ENCODE measurements at places on chromosomes 2 and 18. TPM values are rescaled to one million over a fixed set of nuclear protein-coding genes. Genes with fewer than 3 reads are reported as not detected.

Gene MZT2B
- total RNA-seq, result 106 TPM

DNA sequence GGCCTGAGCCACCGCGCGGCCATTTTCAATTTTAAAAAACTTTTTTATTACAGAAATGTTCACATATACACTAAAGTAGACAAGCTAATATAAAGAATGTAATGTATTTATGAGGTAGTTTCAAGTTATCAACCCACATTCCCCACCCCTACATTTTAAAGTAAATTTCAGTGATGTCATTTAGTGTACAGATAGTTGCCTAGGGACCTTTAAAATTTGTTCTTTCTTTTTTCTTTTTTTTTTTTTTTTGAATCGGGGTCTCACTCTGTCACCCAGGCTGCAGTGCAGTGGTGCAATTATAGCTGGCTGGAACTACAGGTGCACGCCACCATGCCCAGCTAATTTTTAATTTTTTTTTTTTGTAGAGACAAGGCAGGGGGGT is 2.6 kb upstream of the LIMS1 start:
- no peak for DNase-seq

DNA sequence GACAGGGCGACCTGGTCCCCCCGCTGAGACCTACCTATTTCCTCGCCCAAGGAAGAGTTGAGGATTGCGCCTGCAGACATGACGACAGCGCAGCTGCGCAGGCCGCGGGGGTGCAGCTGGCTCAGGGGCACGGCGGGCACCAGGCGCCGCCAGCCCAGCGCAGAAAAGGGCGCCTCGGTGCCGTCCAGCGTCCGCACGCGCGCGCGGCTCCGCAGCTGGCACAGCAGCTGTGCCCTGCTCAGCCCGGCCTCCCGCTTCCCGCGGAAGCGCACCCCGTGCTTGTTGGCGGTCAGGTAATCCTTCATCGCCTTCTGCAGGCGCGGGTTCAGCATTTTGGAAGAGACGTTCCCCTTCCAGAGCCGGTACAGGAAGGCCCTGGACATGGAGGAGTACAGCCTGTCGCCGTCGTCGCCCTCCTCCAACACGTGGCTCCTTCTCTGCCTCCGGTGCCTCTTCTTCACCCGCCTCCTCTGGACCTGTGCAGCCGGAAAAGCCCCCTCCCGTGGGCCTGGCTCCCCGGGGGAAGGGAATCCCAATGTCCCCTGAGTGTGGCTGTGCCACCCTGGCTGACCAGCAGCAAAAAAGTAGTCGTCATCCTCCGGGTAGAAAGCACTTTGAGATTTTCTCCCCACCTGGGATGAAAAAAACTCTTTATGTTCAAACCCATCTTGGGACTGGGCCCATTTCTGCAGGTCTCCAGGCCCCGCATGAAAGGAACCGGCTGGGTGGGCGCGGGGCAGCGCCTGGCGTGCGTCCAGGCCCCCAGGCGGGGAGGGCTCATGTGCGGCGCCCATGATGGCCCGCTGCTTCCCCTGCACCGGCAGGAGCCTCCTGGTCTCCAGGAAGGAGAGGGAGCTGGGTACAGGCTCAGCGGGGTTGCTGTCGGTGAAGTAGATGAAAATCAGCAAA is 42.7 kb downstream of the ST6GAL2 start:
- no peak for DNase-seq

DNA sequence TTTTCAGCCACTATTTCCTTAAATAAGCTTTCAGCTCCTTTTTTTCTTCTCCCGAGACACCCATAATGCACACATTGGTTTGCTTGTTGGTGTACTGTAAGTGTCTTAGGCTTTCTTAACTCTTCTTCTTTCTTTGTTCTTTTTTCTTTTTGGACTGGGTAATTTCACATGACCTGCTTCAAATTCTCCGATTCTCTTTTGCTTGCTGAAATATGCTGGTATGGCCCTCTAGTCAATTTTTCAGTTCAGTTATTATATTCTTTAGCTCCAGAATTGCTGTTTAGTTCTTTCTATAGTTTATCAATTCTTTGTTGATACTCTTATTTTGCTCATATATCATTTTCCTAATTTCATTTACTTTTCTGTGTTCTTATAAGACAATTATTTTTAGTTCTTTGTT is 15.3 kb downstream of the FASTKD2 start:
- no peak for DNase-seq

GRCh38 chr2:238107525-238108422 is 7.6 kb downstream of the ESPNL start:
- DNase-seq, result no peak

DNA sequence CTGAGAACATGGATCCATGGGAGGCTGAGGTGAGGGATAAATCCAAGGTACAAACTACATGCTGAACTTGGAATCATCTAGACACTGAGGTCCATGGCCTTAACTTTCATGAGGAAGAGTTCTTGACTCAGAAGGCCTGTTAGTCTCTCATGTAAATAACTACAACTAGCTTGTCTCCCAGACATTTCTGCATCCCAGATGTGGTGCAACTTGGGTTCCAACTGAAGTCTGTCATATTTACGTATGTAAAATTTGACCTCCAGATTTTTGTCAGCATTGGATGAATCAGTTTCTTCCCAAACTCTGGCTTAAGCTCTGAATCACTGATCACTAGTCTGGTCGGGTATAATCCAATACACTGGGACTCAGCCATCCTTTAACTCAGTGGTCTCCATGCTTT is 306.9 kb downstream of the PDE11A start:
- no peak for DNase-seq

Gene ACMSD
- not detected for total RNA-seq

Gene CYBRD1
- 122 TPM for total RNA-seq

Gene CTLA4
- 1.2 TPM for total RNA-seq

- DNase-seq, result no peak
Measured at GRCh38 chr2:14074691-14075090, 557.8 kb upstream of the LRATD1 start.

Gene DNAJC5G
- total RNA-seq, result not detected

Gene MYCN
- total RNA-seq, result 7.3 TPM

DNA sequence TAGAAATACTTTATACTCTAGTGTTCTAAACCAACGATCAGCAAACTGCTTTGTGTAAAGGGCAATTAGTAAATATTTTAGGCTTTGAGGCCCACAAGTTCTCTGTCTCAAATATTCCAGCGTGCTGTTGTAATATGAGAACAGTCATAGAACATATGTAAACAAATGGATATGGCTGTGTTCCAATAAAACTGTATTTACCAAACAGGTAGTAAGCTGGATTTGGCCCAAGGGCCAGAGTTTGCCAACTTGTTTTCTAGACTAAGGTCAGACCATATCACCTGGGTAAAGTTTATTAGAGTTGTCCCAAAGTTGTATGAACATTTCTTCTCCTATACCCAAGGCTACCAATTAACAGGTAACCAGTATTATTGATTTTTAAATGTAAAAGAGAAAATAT is 303.2 kb upstream of the MC4R start:
- no peak for DNase-seq

DNA sequence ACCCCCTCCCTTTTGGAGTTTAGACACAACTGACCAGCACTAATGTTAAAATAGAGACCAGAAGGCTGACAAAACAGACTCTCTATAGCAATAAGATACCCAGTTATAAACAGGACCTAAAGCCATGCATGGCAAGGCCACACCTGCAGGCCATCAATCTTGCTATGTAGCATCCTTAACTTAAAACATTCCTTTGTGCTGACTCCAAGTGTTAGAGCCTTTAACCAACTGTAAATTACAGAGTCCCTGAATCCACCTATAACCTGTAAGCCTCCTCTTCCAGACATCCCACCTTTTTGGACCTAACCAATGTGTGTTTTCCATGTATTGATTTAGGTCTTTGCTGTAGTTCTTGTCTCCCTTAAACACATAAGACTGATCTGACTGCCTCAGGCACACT is 17.9 kb downstream of the ANKMY1 start:
- no peak for DNase-seq

DNA sequence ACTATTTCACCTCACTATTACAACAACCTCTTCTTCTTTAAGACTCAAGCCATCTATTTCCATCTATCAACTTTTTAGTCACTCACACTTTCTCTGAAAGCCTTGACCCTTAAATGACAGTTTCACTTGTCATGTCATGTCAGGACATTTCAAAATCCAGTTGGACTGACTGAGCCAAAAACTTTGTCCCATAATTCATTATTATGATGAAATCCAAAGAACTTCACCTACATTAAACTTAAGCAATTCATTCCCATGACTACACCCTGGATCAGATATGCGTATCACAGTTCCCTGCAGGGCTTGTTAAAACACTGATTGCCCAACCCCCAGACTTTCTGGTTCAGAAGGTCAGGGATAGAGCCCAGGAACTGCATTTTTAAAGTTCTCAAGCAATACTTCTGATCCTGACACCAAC is 26.5 kb downstream of the LDAH start:
- DNase-seq, result no peak

Gene DPYSL5
- total RNA-seq, result 3.3 TPM

DNA sequence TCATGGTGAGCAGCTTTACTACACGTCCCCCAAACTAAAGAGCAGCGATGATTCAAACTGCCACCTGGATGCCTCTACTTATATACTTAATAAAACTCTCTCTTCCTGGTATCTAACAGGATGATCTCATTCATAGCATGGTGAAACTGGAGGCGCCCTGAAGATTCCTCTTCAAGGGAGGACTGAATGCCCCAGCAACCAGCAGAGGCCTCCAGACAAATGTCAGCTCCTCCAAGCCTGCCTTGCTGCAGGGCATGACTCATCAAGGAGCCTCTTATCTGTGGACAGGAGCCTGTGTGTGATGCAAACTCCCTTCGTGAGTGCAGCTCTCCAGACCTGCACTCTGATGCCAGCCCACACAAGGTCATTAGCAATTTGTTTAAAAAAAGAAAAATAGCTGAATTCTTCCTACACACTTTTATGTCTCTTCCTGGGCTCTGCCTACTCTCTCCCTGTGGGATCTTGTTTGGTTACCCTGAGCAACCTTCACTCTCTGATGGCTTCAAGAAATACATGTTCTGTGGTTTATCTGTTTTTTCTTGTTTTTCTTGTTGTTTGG is 30.2 kb downstream of the LONRF2 start:
- DNase-seq, result peak; percentile 20

DNA sequence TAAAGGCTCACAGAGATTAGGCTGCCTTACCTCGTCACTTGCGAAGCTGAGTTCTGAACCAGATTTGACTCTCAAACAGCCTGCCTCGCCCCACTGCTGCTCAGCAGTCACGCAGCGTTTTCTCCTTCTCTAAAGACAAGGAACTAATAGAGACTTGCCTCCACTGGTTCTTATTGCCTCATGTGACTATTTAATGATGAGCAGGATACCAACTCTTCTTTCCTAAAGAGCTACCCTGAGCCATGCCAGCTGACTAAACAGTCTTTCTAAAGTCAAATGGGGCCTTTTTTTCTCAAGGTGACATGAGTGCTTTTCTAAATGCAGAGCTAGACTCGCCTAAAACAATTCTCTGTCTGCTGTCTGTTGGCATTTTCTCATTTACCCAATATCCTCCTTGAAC is 147.5 kb downstream of the NCKAP5 start:
- no peak for DNase-seq

DNA sequence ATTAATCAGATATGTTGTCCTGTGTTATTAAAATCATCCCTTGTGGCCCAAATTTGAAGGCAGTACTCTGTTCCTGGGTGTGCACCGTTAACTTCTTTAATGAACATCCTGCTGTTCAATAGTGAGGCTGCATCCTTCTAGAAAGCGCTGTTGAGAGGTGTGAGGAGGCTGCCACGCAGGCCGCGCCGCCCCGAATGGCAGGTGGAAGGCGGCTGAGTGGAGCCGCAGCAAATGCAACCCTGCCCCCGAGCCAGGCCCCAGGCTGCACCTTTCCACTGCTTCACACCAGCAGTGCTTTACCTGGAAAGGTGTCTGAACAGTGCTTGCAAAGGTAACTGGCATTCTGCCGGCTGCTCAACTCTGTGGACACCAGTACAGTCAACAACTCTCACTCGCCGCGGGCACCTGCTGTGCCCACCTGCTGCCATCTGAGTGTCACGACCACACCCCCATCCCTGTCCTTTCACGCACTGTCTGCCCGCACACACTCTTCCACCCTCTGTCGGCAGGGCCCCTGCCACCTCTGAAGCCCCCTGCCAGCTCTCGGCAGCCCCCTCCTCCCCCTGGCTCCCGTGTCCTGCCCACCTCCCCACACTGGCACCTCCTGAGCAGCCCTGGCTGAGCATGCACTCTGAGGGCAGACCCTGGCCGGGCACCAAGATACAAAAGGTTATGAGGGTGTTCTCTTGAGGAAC is 70.9 kb downstream of the ODC1 start:
- DNase-seq, result no peak

DNA sequence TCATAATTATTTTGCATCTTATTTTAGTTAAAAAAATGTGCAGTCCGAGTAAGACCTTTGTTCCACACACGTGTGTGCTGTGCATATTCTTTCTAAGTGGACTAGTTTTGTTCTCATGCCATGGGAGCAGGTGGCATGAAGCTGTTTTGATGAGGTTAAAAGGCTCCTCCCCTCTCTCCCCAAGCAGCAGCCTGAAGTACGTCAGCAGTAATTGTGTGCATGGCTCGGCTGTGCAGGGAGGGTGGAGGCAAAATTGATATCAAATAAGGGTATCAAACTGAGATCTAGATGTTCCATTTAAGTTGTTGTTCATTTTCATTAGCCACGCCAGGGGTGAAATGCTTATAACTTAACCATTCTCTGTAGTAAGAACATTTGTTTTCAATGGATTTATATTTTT is at the start of gene NYAP2:
Gene NYAP2 (plus strand): TSS at position 207 of the 400 bp plus-strand sequence. CDS start 9,171 bp downstream, outside the sequence.
- peak; percentile 32 for DNase-seq

Gene UGT1A6
- 9.6 TPM for total RNA-seq

GRCh38 chr2:121858369-121858768 is 102.9 kb downstream of the TSN start:
- DNase-seq, result no peak

- DNase-seq, result no peak
Measured at GRCh38 chr2:25926984-25927756, 48.9 kb upstream of the ASXL2 start.

DNA sequence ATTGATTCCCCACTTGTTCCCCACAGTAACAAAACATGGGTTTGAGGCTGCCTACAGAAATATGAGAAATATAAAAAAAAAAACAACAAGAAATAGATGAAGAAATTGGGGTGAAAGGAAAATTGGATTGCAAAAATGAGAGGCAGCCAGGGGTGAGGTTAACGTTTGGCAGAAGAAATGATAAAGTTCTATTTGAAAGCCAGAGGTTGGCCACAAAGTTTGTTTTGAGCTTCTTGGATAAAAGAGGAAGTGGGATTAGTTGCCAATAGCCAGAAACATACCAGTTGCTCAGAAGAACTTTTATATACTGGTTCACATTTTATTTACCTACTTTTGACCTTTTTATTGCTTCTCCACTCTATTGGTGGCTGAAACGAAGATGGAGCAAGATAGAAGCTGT is 67.5 kb downstream of the FASTKD2 start:
- DNase-seq, result no peak

Gene CXCR4
- total RNA-seq, result 27.7 TPM

Gene LRRFIP1
- total RNA-seq, result 132 TPM

GRCh38 chr2:236449167-236449761 is 120.4 kb upstream of the ACKR3 start:
- no peak for DNase-seq

Gene CPLX4
- not detected for total RNA-seq

Gene EIF4E2
- 127 TPM for total RNA-seq

- DNase-seq, result peak; percentile 65
Measured at GRCh38 chr2:70340761-70341476, 39.1 kb upstream of the FAM136A start.

All from tongue (tissue), 3 donors.